A549 (cell line): ENCODE measurements at places on chromosomes 11 and 22.

GRCh38 chr11:67492069-67492727 is 9.4 kb downstream of the AIP start:
- no peak for DNase-seq

GRCh38 chr11:128785141-128785540 is 82.0 kb downstream of the KCNJ1 start:
- no peak for DNase-seq

- DNase-seq = no peak
Observed at GRCh38 chr11:16173798-16174197, 182.5 kb downstream of the SOX6 start.

GRCh38 chr11:125319649-125320048 is 155.1 kb downstream of the PKNOX2 start:
- DNase-seq = no peak

- DNase-seq = no peak
Observed at GRCh38 chr11:69715446-69715845, 11.6 kb upstream of the FGF19 start.

DNA sequence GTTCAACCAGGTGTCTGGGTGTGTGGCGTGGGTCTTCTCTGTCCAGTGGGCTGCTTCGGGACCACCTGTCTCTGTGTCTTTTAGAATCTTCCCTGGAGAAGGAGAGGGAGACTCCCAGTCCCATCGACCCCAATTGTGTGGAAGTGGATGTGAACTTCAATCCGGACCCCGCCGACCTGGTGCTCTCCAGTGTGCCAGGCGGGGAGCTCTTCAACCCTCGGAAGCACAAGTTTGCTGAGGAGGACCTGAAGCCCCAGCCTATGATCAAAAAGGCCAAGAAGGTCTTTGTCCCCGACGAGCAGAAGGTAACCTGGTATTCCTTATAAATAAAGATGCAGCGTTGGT is 12.2 kb downstream of the TEF start:
- DNase-seq = no peak

DNA sequence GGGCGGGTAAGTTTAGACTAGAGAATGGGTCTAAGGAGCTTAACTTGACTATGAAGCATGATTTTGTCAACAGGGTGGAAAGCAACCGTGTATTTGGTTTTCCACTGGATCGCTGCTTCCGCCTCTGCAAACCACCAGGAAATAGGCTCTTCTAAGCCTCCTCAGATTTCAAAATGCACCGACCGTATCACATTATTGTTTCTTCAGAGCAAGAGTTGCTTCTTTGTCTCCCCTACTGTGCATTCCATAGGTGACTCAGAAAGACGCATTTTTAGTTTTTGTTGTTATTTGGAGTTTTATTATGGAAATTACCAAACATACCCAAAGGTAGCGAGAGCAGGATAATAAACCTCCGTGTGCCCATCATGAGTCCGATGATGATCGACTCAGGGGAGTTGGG is 64.3 kb upstream of the RASD2 start:
- DNase-seq = no peak

DNA sequence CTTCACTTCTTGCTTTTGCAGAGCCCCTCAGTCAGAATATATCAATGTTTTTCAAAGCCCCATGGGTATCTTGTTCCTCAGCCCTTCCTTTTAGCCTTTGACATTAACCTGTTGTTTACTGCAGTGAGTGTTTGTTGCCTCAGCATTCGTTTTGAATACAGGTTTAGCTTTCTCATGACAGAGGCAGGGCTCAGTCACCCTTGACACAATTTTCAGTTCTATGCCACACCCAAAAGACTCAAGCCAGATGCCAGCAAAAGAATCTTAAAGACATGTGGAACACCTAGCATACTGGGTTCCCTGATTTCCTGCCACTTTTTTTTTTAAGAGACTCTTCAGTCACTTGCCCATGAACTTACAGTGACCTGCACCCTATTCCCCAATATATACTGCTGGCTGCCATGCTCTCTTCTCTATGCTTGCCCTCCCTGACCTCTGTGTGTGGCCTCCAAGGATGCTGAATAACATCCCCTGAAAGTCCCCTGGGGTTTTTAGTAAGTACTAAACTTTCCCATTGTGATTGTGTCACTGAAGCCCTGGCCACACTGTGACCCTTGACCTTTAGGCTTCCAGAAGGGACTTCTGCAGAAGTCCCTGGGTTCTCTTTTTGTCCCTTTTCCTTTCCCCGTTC is 1225.5 kb downstream of the TBC1D22A start:
- no peak for DNase-seq

DNA sequence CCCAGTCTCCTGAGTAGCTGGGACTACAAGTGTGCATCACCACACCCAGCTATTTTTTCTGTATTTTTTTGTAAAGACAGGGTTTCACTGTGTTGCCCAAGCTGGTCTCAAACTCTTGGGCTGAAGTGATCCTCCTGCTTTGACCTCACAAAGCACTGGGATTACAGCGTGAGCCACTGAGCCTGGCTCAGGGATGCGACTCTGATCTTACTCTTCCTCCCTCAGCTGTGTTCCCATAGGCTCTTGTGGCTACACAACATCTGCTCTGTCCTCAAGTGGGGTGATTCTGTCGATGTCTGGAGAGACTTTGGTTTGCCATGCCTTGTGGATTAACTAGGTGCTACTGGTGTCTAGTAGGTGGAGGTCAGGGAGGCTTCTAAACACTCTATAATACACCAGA is 127.0 kb upstream of the SERPIND1 start:
- DNase-seq = no peak

DNA sequence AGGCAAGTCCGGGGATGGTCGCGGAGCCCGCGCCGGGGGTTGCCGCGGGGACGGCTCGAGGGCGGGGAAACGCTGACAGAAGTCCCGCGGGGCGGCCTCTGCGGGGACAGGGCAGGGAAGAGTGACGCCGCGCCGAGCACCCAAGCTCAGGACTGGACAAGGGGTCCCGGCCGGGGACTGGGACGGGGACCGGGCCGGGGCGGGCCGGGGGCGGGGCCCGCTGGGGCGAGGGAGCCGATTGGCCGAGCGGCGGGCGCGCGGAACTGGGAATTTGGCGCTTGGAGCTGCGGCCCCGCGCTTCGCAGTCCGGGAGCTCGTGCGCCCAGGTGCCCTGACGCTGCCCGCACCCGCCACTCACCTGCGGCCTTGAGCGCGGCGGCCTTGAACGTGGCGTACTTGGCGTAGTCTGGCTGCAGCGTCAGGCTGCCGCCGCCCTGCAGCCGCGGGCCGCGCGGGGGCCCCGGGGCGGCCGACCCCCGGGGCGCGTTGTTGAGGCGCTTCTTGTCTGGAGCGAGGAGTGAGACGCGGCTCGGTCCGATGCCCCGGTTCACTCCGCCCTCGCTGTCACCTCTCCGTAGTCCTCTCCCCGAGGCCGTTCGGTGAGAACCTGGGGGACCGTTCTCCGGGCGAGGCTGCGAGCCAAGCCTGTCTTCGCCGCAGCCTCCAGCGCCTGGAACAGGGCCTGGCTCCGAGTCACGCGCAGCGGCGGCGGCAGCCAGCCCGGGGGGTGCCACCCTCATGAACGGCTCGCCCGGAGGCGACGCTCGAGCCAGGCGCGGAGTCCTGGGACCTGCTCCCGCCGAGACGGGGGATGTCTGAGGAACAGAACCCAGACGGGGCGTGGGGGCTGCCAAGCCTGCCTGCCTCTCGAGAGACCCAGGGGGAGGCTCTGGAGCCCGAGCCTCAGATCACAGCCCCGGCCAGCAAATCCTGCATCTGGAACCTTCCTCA is 4.5 kb downstream of the SHISA8 start:
- no peak for DNase-seq

- no peak for DNase-seq
Observed at GRCh38 chr22:26170795-26171580, 1.7 kb downstream of the SEZ6L start.

DNA sequence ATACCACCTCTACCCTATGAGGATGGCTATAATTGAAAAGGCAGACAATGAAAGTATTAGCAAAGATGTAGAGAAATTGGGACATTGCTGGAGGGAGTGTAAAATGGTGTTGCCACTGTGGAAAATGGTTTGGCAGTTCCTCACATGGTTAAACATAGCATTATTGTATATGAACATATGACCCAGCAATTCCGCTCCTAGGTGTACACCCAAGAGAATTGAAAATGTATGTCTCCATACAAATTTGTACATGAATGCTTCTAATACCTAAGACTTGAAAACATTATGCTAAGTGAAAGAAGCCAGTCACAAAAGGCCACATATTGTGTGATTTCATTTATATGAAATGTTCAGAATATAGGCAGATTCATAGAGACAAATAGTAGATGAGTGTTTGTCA is 10.0 kb downstream of the SLCO2B1 start:
- no peak for DNase-seq

- no peak for DNase-seq
Observed at GRCh38 chr22:40637183-40638150, 948 bp upstream of the MRTFA start.

DNA sequence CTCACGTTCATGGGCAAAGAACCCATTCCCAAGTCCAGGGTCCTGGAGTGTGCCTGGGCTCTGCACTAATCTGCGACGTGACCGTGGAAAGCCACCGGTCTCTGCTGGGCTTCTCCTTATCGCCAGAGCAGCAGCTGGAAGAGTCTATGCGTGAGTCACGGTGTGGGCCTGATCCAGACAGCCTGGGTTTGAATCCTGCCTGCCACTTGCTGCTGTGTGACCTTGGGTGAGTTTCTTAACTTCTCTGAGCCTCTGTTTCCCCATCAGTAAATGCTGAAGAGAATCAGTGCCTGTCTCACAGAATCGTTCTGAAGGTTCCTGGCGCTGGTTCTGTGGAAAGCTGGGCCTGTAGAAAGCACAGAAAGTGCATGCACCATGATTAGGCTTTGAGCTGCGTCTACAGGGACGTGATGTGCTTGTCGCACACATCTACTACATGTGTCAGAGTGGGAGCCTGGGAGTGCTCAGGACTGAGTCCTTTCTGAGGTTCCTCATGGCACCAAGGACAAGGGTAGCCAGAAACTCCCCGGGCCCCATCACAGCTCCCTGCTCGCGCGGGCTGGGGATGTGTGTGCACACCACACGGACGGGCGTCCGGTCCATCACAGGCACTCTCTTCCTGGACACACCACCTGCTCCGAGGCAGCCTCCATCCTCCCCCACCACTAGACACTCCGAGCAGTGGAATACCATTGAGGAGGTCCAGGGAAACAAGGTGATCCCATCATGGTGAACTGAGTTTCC is 20.5 kb upstream of the PDGFB start:
- DNase-seq = no peak

- no peak for DNase-seq
Observed at GRCh38 chr11:73564903-73565302, 33.0 kb downstream of the FAM168A start.

DNA sequence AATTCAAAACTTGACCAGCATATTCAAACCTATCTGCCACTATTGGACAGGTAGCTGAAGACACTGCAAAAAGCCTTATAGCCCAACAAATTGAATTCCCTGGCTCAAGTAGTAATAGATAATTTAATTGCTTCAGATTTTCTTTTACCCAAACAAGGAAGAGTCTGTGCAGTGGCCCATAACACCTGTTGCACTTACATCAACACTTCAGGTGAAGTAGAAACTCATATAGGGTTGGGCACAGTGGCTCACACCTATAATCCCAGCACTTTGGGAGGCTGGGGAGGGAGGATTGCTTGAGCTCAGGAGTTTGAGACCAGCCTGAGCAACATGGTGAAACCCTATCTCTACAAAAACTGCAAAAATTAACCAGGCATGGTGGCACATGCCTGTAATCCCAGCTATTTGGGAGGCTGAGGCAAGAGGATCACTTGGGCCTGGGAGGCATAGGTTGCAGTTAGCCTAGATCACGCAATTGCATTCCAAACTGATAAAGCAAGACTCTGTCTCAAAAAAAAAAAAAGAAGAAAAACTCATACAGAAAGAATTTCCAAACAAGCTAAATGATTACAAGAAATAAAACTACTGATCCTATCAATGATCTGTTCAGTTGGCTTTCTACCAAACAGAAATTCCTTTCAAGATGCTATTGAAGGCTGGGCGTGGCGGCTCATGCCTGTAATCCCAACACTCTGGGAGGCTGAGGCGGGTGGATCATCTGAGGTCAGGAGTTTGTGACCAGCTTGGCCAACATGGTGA is 9.5 kb downstream of the FOLR3 start:
- DNase-seq = no peak

DNA sequence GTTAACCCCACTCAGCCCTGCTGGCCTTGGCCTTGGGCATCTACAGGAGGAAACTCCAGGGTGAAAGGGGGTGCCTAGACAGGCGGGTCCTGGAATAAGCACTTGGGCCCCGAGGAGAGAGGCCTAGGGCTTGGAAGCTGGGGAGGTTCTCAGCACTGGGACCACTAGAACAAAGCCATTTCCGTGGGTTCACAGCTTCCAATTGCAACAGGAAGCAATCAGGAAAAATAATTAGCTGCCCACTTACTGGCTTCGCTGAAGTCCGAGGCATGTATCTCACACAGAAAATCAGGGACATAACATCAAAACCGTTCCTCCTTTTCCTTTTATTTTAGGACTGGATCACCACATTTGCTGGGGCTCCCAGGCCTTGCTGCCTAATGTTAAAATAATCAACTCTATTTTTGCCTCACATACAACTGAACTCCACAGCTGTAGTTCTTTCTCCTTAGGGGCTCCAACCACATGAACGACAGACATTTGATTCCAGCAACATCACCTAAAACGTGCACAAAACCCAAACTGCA is 161.1 kb upstream of the GRK3 start:
- no peak for DNase-seq

DNA sequence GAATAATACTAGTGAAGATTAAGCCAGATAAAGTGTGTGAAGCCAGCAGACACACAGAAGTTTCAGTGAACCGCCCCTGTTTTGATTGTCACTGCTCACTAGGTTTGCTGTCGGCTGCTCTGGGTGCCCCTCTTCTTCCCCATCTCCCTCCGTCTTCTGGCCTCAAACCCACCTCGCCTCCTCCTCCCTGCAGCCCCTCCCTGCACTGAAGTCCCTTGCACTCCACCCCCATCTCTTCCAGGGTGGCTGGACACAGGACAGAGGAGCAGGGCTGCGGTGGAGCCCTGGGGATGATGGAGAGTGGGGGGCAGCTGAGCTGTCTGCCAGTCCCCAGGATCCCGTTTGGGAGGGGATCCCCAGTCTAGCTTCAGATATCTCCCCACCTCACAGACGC is 53.5 kb downstream of the CYTH4 start:
- DNase-seq = no peak
